ENCODE measurements at places on chromosomes 5 and 9. TPM values are rescaled to one million over a fixed set of nuclear protein-coding genes. Genes with fewer than 3 reads are reported as not detected.

The SHISAL2B gene
- total RNA-seq, result 10.4 TPM

The PHF24 gene
- 1.8 TPM for total RNA-seq

- H3K27me3 ChIP-seq, result no peaks in the 10 kb centered on the region
- H3K27ac ChIP-seq, result no peak overlapping the region
- H3K36me3 ChIP-seq, result no peaks in the 10 kb centered on the region
- DNase-seq, result no peak
Observed at GRCh38 chr9:105311306-105311705, 66.9 kb downstream of the SLC44A1 start.

DNA sequence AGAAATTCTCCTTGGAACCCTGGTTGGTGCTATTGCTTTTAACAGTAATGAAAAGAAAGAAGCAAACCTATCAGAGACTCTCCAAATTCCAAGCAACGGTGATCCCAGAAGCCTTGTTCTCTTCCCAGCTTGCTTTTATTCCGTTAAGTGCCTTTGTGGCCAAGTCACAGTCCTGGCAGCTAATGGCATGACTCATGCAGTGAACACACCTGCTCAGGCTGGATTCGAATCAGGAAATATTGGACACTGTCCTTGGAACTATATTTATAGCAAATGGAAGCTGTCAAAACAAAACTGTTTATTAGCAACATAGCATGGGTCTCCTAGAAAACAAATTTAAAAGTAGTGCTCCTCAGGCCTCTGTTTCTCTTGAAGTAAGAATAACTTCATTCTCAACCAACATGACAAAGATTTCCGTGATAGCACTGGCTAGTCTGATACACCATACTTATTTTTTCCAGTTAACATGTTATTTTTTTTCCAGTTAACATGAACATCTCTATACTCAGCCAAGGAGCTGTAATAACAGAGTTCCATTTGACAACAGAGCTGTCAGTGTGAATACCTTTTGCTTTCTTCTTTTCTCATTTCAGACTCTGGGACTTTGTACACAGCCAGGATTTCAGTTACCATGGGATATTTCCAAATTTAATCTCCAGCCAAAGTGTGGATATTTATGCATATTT lies 502.4 kb downstream of the GADD45G start:
- no peaks in the 10 kb centered on the region for H3K27me3 ChIP-seq
- no peaks in the 10 kb centered on the region for H3K4me1 ChIP-seq
- no peak overlapping the region for H3K27ac ChIP-seq
- no peak overlapping the region for H3K4me3 ChIP-seq
- no peak for DNase-seq

The TAF11L5 gene
- total RNA-seq, result not detected

GRCh38 chr5:40332970-40333369 lies 346.7 kb upstream of the PTGER4 start:
- no peaks in the 10 kb centered on the region for H3K27me3 ChIP-seq
- no peaks in the 10 kb centered on the region for H3K36me3 ChIP-seq
- no peaks in the 10 kb centered on the region for H3K4me1 ChIP-seq
- H3K27ac ChIP-seq, result no peak overlapping the region
- no peak for DNase-seq

GRCh38 chr9:136622538-136622948 lies 40.2 kb upstream of the EGFL7 start:
- H3K27ac ChIP-seq, result no peak overlapping the region
- H3K4me1 ChIP-seq, result peaks cover 20% of the 10 kb centered on the region
- no peak overlapping the region for H3K4me3 ChIP-seq
- H3K36me3 ChIP-seq, result no peaks in the 10 kb centered on the region
